T-helper 22 cell (primary cell): ENCODE measurements at places on chromosomes 3 and 15.

GRCh38 chr3:1093217-1093616 is 393 bp downstream of the CNTN6 start:
- no peak for DNase-seq

GRCh38 chr3:194555175-194556062 is 68.6 kb upstream of the ATP13A3 start:
- no peak for DNase-seq

DNA sequence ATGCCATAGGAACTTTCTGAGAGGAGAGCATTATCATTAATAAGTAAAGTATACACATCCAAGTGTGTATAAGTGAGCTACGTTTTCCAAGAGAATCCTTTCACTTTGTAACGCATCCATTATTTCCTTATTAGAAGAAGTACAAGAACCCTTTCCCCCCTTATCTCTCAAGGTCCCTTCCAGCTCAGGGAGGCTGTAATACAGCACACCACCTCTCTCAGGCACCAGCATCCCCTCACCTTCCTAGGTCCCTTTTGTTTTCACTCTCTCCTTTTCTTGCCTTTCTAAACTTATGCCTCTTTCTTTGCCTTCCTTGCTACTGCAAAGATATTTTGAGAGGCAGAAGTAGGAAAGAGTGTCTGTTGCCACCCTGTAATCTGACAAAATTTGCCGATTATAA is 446.0 kb downstream of the GRM7 start:
- no peak for DNase-seq

DNA sequence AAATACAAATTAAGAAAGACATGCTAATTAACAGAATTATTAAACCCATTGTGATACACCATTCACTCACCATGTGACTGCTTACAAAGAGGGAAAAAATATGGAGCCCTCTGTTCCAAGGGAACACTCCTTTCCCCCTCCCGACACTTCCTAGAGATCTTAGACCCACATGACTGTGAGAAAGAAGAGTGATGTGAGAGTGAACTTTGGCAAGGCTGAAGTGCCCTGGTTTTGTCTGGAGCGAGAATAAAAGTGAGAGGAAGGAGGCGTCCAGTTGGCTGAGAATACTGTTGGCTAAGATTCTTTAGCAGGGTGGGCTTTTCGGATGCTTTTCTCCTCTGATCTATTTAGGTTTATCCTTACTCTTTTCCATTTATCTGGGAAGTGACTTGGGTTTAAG is 14.1 kb downstream of the CHL1 start:
- DNase-seq = no peak
